ENCODE measurements at places on chromosomes 13 and 19.

- no peak for DNase-seq
Measured at GRCh38 chr13:109719962-109720646, 66.3 kb downstream of the IRS2 start.

DNA sequence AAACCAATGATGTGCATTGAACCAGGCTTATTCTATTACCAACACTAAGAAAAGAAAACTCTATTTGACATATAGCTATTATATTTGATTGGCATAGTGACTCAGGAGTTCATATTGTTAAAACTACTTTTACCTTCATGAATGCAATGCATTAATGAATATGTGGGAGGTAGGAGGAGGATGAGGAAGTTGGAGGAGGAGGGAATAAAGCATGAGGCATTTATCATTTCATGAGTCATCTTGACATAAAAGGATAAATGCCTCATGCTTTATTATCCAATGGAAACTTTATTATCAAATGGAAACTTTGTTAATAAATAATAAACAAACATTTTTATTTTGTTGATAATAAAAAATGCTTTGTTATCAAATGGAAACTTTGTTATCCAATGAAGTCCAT lies 116.5 kb downstream of the SPRY2 start:
- no peak for DNase-seq

- DNase-seq, result no peak
Measured at GRCh38 chr19:35347171-35347929, at the start of gene FFAR1. TSS of gene FFAR1 (plus strand) at chr19:35347902. CDS start at chr19:35351552, 3,650 bp downstream.

- no peak for DNase-seq
Measured at GRCh38 chr13:105340061-105340606, 1195.3 kb downstream of the EFNB2 start.

DNA sequence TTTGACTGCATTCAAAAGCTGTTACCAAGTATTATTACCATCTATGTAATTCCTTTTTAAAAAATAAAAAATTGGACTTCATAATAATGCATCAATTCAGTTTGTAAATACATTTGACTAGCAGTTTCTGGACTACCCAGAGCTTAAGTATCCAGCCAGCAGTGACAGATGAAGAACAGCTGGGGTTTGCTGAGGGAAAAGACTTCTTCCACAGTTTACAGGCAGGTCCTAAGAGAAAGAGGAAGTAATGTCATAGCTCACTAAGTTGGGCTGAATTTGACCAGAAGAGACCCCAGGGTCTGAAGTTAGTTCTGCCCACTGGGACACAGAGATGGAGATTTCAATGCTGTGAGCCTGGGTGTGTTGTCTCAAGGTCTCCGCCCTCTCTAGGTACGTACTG lies 96.4 kb downstream of the MBNL2 start:
- no peak for DNase-seq

GRCh38 chr19:14476673-14477401 lies 1.7 kb upstream of the PTGER1 start:
- DNase-seq, result peak; percentile 64

Measured in mesendoderm (in vitro differentiated cells).